ENCODE measurements at places on chromosomes 5 and 9. TPM values are rescaled to one million over a fixed set of nuclear protein-coding genes. Genes with fewer than 3 reads are reported as not detected.

FAM120AOS gene
- 61.2 TPM for total RNA-seq

IFNA2 gene
- total RNA-seq, result not detected

CBY3 gene
- total RNA-seq, result not detected

NR6A1 gene
- 0.95 TPM for total RNA-seq

KIAA0825 gene
- 2.5 TPM for total RNA-seq

SPINK4 gene
- total RNA-seq, result not detected

HRCT1 gene
- total RNA-seq, result 15.0 TPM

CCDC69 gene
- total RNA-seq, result 263 TPM

ARL15 gene
- total RNA-seq, result 18.9 TPM
